Stimulated activated CD4-positive, alpha-beta T cell treated with anti-CD3 and anti-CD28 coated beads, Interleukin-1b, Interleukin-23, amount 100 ng/mL, for 24 hours (primary cell): ENCODE measurements at places on chromosomes 11 and 22.

GRCh38 chr11:5004424-5005274 is 10.0 kb downstream of the OR51L1 start:
- no peak for DNase-seq

DNA sequence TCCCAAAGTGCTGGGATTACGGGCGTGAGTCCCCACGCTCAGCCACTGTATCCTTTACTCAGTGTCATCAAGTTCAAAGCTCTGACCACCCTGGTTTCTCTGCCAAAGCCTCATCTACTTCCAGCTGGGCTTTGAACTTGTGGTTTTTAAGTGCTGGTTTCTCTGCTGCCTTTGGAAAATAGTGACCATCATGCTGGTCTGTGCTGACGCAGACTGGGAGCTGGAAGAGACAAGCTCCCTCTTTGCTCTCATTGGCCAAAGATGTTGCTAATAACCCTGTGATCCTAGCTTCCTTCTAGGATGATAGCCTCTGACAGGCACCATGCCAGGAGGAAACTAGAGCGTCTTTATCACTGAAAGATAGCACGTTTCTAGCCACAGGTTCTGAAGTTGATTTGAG is 62.4 kb downstream of the ALX4 start:
- no peak for DNase-seq

DNA sequence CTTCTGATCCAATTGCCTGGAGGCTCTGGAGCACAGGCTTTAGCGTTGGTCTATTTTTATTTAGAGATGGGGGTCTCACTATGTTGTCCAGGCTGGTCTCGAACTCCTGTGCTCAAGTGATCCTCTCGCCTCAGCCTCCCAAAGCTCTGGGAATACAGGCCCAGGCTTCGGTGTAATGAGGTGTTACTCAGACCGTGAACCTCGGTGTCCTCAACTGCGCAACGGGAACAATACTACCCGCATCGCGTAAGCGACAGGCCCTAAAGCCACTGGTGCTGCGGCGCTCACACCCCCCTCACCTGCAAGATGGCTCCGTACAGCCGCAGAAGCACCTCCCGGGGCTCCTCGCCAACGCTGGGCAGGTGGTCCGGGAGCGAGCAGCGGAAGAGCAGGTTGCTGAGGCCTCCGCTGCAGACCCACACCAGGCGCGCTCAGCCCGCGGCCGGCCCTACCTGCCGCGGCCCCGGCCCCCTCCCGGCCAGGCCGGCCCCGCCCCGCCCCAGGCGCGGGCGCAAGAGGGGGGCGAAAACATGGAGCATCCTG is 628 bp downstream of the CHKB start:
- DNase-seq = no peak

GRCh38 chr22:32389685-32390084 is 22.4 kb downstream of the RTCB start:
- DNase-seq = no peak

GRCh38 chr11:123268156-123268555 is 73.1 kb upstream of the CLMP start:
- DNase-seq = no peak

DNA sequence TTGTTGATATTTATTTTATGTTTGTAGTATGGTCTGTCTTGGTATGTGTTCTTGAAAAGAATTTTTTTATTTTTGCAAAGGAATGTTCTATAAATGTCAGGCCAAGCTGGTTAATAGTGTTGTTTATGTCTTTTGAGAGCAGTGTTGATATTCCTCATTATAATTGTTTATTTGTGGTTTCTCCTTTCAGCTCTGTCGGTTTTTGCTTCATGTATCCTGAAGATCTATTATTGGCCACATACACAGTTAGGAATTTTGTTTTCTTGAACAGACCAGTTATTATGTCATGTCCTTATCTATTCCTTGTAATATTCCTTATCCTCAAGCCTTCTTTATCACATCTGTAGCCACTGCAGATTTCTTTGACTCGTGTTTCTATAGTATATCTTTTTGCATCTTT is 56.5 kb downstream of the PDHX start:
- DNase-seq = no peak

- no peak for DNase-seq
These were observed 95.4 kb upstream of the GALNT18 start for GRCh38 chr11:11717064-11717725.

DNA sequence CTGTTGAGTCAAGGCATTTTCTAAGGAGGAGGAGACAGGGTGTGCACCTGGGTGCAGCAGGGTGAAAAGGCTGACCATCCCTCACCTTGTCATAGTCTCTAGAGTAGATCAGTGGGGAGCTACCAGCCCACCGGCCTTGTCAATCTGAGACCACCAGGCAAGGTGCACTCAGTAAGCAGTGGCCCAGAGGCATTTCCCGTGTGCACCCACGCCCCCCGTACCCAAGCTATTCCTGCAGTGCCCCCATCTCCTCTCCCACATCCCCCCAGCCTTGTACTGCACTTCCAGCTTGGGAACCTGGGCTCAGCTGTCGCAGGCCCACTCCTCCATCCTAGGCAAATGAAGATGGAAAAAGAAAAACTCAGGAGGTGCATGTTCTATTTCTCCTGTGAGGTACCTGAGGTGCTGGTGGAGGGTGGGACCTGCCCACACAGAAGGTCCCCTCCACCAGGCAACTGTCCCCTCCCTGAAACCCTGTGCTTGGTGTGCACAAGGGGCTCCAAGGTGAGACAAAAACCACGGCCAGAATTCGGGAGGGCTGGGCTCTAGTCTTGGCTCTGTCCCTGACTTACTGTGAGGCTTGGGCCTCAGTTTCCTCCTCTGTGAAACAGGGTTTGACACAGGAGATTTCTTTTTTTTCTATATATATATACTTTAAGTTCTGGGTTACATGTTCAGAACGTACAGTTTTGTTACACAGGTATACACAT is 8.4 kb downstream of the P2RY2 start:
- DNase-seq = no peak

GRCh38 chr11:18394928-18395734 is 768 bp downstream of the LDHA start:
- DNase-seq = no peak

DNA sequence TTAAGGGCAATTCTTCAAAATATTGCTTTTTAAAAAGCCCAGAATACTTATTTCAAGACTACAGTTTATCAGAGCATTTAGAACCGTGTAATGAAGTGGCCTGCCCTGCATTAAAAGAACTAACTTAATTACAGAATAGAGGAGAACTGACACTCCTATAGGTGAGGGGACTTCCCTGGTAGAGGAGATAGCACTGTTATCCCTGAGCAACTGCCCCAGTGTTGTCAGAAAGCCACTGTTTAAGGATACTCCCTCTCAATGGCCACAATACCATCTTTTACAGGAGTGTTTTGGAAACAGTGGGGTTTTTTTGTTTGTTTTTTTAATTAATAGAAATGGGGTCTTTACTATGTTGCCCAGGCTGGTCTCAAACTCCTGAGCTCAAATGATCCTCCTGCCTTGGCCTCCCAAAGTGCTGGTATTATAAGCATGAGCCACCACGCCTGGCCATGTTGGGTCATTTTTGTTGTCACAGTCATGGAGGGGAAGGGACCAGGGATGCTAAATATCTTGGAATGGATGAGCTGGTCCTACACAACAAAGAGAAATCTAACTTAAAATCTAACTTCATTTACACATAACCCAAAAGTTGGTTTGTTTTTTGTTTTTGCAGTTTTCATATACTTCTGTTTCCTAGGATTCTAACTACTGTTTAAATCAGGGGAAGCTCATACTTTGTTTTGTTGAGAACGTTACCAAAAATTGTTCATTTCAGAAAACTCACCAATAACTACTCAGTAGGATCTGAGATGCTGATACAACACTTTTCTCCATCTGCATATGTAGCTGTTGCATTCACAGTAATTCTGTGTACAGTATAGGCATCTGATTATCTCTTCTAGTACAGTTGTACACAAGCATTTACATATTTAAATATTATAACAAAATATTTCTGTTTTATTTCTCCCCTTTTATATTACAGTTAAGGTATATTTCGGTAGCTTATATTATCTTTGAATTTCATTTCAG is 8.1 kb downstream of the RPL27A start:
- no peak for DNase-seq

DNA sequence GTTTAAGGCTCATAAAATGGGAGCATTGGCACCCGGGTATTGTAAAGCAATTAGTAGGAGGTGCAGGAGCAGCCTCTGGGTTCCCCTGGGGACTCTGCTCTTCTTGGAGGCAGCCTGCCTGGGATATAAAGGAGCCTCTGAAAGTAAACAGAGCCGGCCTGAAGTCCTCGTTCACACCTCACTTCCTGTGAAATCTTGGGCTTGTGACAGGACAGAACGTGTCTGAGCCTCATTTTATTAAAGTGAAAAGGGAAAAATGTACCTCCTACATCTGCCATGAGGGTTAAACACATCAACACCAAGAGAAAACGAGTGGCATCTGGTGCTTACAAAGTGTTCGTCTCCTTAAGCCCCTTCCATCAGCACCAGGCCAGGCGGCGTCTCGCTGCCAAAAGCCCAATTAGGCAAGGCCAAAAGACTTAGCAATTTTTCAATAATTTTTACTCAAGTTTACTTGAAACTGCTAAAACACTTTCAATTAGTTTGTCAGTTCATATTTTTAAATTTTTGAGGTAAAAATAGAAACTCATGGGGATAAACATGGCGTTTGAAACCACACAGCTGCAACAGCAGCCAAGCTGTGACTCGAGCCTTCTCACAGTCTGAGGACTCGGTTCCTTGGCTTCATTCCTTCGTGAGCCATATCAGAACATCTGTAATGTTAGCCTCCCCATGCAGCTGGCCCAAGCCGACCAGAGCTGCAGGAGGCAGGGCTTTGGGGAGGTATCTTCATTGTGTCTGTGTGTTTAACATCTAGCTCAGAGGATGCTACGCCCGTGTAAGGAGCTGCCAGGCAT is 33.6 kb downstream of the MAP6 start:
- DNase-seq = no peak

DNA sequence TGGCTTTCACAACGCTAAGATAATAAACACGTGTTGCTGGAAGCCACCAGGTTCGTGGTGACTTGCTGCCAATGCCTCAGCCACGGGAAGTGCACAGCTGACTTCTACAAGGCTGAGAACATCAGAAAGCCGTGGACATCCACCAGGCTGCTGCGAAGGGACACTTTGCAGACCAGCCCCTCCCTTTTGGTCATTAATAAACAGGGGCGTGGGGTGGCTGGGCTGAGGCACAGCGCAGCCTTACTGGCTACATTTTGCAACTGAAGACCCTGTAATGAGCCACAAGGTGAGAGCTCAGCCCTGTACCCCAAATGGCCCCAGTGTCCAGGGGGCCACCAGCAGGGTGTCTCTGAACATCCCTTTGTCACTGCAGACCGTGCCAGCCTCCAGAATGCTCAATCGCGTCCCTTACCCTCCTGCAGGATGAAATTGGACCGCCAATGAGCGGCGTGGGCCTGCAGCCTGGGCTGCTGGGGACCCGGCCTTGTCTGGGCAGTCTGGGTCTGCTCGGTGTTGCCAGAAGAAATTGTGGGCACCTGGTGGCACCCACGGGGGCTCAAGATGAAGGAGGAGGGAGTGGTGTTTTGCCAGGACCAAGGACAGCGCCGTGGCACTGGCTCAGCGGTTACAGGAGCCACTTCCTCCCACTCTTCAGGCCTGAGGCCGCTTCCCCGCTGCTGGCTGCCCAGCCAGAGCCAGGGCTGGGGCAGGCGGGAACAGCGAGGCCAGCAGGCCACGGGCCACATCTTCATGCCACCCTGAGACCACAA is 181.9 kb downstream of the CTTN start:
- DNase-seq = no peak

- DNase-seq = no peak
These were observed 18.1 kb downstream of the SMARCB1 start for GRCh38 chr22:23804781-23805291.

GRCh38 chr11:106101819-106102218 is 24.4 kb downstream of the AASDHPPT start:
- no peak for DNase-seq

DNA sequence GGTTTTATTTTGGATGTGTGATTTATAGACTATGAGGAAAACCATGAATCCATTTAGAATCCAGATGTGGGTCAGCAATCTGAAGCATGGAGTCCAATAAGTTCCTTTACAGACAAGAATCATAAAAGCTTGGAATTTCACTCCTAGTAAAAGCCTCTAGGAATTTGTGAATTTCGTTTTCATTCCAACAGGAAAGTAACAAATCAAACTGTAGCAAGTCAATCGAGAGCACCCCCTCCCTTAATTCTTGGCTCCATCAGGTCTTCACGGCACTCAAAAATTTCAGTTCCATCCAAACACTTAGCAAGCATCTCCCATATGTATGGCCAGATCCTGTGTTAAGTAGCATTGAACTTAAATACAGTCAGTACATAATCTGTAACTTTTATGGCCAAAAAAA is 143.6 kb upstream of the POU2AF2 start:
- no peak for DNase-seq

DNA sequence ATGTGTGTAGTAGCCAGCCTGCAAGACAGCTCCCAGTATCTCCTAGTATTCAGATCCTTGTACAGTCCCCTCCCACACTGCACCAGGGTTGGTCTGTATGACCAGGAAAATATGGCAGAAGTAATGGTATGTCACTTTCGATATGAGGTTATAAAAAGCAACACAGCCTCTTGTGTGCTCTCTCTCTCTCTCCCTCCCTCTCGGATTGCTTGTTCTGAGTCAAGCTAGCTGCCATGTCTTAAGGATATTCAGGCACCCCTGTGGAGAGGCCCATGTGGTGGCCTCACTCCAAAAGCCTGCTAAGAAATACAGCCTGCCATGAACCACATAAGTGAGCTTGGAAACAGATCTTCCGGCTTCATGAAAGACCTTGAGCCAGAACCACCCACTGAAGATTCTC is 25.4 kb downstream of the FXYD6 start:
- no peak for DNase-seq

GRCh38 chr11:82830746-82831145 is 69.5 kb downstream of the PRCP start:
- DNase-seq = no peak

GRCh38 chr11:64348383-64349024 is 8.5 kb downstream of the CCDC88B start:
- DNase-seq = no peak

DNA sequence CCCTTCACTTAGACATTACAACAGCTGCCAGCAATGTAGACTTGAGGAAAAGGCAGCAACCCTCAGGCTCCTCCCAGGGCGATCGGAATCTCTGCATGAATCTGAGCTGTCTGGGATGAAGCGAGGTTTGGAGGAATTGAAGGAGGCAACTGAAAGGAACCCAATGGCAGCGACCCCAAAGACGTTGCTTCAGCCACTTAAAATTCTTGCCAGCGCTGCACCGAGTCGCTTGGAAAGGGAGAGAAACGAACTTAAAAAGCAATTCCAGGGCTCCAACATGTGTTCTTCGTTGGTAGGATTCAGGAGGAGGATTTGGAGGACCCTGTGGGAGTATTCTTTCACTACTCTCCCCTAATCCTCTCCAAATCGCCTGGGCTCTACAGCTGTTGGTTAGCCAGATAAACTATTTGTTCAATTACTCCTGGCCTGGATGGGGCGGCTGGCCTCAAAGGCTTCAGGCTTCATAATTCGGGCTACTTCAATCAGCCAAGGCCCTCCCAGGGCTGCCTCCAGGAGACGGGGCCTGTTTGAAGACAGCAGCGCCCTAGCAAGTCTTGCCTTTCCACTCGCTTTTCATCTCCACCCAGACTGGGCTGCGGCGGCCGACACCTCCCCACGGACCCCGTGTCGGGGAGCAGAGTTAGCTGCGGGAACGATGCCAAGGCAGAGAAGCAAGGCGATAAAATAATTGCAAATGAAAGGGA is 72.4 kb upstream of the TMEM45B start:
- no peak for DNase-seq

- DNase-seq = no peak
These were observed 540 bp downstream of the MS4A14 start for GRCh38 chr11:60396799-60397198.

GRCh38 chr11:6670202-6670830 is 12.8 kb downstream of the MRPL17 start:
- no peak for DNase-seq
